A549 (cell line): ENCODE measurements at places on chromosomes 11 and 22.

- no peak for DNase-seq
These were observed 12.8 kb downstream of the ARRB1 start for GRCh38 chr11:75338516-75339208.

- no peak for DNase-seq
These were observed 19.0 kb upstream of the TTLL12 start for GRCh38 chr22:43205748-43206508.

DNA sequence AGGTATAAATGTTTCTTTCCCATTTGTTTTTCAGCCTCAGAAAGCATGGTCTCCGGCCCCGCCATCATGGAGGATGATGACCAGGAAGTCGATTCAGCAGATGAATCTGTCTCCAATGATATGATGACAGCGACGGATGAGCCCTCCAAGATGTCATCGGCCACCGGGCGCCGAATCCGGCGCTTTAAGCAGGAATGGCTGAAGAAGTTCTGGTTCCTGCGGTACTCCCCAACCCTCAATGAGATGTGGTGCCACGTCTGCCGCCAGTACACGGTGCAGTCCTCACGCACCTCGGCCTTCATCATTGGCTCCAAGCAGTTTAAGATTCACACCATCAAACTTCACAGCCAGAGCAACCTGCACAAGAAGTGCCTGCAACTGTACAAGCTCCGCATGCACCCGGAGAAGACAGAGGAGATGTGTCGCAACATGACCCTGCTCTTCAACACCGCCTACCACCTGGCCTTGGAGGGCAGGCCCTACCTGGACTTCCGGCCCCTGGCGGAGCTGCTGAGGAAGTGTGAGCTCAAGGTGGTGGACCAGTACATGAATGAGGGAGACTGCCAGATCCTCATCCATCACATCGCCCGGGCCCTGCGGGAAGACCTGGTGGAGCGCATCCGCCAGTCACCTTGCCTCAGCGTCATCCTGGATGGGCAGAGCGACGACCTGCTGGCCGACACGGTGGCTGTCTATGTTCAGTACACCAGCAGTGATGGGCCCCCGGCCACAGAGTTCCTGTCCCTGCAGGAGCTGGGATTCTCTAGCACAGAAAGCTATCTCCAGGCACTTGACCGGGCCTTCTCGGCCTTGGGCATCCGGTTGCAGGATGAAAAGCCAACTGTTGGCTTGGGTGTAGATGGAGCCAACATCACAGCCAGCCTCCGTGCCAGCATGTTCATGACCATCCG, 59.9 kb downstream of the SYT13 start:
- DNase-seq = no peak

DNA sequence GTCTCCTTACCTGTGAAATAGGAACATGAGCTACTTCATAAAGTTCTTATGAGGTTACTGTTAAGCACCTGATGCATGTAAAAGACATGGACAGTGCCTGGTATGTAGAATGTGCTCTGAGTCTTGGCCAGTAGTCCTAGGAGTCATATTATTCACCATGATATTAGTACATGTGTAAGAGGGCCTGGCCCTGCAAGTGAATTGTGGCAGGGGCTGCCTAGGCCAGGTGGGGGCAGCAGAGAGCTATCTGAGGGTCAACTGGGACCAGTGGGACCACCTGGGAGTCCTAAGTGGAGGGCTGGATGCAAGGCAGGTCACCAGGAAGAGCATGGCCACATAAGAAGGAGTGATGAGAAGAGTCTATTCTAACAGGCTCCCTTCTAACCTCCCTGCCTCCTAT, 529.5 kb downstream of the SOX6 start:
- DNase-seq = peak; percentile 25

GRCh38 chr11:120180551-120181232, 30.1 kb upstream of the OAF start:
- DNase-seq = no peak

DNA sequence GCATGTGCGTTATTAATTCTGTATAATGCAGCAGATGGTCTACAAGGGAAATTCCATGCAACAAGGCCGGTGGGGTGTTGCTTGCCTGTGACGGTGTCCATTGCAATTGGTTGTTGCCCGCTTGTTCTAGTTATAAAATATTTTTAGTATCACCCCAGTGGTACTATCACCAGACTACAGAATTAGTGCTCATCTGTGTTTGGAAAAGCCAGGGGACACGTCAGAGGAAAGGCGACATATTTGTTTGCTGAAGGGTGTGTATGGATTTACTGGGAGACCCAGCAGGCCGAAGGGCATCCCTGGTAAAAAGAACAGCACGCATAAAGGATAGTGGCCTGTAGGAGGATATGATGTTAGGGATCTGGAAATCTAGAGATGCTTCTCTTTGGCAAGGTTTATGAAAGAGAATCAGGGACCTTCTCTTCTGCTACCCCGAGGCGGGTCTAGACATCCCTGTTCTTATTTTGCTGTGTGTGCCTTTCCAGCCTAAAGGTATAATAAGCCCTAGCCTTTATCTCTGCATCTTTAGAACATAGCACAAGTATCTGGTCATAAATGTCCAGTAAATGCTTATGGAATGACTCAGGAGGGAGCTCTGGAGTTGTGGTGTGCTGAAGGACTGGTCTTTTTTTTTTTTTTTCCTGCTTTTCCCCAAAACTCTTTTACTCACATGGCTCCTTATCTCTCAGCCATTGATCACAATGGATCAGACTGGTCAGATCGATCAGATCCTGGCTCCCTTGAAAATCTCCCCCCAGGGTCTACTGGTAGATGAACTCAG, 90.9 kb downstream of the LDLRAD3 start:
- DNase-seq = peak; percentile 45

GRCh38 chr11:67082071-67082791, 25.6 kb downstream of the RHOD start:
- no peak for DNase-seq

DNA sequence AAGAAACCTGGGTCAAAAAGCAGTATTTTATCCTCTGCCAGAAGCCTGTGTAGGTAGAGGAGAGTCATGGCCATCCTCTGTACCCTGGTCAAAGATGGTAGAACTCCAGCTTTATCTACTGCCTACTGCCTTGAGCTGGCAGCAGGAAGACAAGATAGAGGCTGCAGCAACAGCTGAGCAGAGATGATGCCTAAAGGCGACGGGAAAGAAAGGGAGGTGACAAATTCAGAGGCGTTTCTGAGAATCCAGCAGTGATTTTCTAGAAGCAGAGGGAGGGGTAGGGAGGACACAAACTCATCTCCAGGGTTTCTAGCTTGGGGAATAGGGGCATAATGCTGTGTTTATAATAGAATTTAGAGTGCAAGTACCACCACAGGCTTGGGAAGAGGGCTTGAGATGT, 15.5 kb upstream of the C1QTNF4 start:
- DNase-seq = no peak

- no peak for DNase-seq
These were observed 269.9 kb downstream of the NTM start for GRCh38 chr11:131640320-131640719.

DNA sequence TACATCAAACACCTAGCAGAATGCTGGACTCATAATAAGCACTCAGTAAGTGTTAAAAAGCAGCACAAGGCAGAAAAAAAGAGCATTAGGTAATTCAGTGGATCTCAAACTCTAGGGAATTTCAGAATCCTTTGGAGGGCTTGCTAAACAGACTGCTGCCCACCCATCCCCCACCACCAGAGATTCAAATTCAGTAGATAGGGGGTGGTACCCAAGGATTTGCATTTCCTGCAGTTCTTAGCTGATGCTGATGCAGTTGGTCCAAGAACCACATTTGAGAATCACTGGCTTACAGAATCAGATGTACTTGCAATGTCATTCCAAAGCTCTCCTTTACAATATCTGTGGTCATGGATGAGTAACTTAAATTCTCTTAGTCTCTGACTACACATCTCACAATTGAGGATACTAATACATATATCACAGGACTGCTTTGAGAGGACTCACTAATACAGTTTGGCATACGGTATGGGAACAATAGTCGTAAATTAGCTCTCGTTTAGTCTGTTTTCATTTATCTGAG, 664.5 kb downstream of the KCNA4 start:
- no peak for DNase-seq

DNA sequence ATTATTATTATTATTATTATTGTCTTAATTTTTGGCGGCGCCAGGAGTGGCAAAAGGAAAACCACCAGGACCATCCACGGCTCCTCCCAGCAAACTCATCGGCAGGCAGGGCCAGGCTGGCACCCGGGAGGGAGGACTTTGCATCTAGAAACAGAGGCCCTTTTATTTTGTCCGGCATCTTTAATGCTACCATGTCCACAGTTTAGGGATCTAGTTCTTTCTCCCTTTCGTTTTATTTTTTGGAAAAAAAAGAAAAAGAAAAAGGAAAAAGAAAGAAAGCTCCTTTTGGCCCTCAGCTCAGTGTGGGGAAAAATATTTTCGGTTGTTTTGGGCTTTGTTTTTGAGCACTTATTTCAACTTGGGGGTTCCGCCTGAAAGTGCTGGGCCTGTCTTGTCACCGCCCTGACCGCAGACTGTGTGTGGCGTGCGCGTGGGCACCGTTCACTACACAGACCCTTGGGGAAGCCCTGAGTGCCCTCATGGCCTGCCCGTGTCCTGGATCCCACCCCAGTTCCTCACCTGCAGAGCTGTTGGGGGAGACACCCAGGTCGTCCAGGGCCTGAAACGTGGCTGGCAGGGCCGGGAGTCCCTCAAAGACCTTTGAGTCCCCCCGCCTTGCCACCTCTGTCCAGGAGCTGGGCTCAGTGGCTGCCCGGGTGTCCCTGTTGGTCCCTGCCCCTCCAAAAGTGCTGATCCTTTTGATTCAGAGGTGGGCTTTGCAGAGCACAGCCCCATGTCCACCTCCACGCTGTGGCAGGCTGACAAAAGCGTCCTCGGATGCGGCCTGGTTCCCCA, 69.1 kb upstream of the PPARA start:
- no peak for DNase-seq

- no peak for DNase-seq
These were observed 6.4 kb downstream of the MMP12 start for GRCh38 chr11:102868339-102868738.

DNA sequence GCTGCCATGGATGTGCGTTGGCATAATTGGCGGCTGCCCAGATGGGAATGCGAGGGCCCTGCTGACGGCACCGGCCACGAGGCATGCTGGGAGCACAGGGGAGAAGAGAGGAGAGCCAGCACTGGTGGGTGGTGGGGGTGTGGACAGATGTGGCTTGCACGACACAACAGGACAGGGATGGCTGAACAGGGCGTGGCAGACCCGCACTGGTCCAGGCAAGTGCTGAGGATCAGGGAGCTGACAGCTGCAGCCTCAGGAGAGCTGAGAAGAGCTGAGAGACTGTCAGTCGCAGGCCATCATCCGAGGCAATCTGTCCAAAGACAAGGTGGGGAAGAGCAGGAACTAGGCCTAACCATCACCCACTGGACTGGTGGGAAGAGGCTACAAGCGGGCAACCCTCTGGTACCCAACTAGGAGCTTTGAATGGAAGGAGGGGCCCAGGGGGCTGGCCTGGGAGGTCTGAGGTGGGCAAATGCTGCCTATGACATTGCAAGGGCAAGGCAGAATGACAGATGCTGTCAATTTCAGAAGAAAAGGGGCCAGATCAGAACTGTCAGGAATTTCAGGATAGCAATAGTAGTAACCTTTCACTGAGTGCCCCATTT, 2.4 kb downstream of the GNB1L start:
- DNase-seq = no peak

GRCh38 chr22:40922484-40923303, 28.5 kb upstream of the RBX1 start:
- peak; percentile 20 for DNase-seq

GRCh38 chr22:42296381-42296853, 26.0 kb upstream of the TCF20 start:
- DNase-seq = no peak

- DNase-seq = no peak
These were observed 13.7 kb downstream of the BIRC2 start for GRCh38 chr11:102360681-102361080.

DNA sequence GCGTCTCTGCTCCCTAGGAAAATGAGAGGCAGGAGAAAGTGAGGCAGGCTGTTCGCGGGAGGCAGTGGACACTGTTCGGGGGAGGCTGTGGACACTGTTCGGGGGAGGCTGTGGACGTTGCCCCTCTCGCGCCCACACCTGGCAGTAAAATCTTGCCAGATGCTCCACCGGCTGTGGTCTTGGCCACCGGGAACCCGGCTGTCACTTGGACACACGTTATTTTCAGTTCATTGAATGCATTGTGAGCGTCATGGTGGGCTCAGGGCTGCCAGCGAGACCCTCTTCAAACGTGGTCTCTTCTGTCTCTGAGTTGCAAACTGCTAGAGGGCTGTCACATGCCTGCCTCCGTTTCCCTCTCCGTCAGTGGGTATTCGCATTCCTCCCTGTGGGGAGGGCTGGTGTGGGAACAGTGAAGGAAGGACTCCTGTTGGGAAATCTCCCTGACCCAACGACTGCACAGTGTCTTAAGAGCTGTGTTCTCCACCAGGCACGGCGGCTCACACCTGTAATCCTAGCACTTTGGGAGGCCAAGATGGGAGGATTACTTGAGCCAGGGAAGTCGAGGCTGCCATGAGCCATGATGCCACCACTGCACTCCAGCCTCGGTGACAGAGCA, 1.4 kb downstream of the PRR5 start:
- no peak for DNase-seq

DNA sequence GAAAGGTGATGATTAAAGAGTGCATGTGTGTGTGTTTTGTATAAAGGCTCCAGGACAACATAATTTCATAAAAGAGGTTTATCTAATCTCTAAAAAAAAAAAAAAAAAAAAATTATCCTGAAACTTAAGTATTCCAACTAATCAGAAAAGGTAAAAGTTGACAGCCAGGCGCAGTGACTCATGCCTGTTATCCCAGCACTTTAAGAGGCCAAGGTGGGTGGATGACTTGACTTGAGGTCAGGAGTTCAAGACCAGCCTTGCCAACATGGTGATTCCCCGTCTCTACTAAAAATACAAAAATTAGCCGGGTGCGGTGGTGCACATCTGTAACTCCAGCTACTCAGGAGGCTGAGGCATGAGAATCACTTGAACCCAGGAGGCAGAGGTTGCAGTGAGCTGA, 632.7 kb upstream of the CHORDC1 start:
- no peak for DNase-seq

GRCh38 chr11:76856571-76856970, 4.1 kb upstream of the ACER3 start:
- no peak for DNase-seq

GRCh38 chr11:27200779-27201453, 160.3 kb downstream of the BBOX1 start:
- DNase-seq = no peak

DNA sequence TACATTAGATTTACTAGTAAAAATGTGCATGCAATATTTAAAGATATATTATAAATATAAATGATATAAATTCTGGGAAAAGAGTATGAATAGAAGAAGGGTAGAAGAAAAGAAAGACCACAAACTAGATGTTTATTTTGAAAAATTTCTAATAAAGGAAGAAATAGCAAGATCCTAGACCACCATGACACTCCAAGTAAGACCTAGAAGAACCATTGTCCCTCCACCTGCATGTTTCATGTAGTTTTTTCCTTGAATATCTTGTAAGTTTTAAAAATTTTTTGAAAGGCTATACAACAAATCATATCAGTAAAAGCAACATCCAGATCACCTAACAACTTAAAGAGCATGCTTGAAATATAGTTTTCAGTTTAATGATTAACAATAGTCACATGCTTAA, 46.8 kb downstream of the ARHGAP32 start:
- DNase-seq = no peak

- DNase-seq = no peak
These were observed 160.8 kb upstream of the NECTIN1 start for GRCh38 chr11:119889728-119890280.

GRCh38 chr11:78782725-78783124, 208.1 kb upstream of the NARS2 start:
- no peak for DNase-seq
